Breast epithelium (tissue), 4 donors: ENCODE measurements at places on chromosomes 11 and 22. TPM values are rescaled to one million over a fixed set of nuclear protein-coding genes. Genes with fewer than 3 reads are reported as not detected.

The ARHGEF17 gene
- 38.2 TPM for total RNA-seq

The PGA5 gene
- total RNA-seq: 2.1 TPM

The CCDC157 gene
- 6.6 TPM for total RNA-seq

The LRRC74B gene
- not detected for total RNA-seq

- H3K4me3 ChIP-seq: no peak overlapping the region
- no peaks in the 10 kb centered on the region for H3K4me1 ChIP-seq
- H3K36me3 ChIP-seq: no peaks in the 10 kb centered on the region
- DNase-seq: no peak
- H3K27me3 ChIP-seq: peaks cover 34% of the 10 kb centered on the region
Measured at GRCh38 chr22:36546932-36547331, 18.0 kb upstream of the EIF3D start.

DNA sequence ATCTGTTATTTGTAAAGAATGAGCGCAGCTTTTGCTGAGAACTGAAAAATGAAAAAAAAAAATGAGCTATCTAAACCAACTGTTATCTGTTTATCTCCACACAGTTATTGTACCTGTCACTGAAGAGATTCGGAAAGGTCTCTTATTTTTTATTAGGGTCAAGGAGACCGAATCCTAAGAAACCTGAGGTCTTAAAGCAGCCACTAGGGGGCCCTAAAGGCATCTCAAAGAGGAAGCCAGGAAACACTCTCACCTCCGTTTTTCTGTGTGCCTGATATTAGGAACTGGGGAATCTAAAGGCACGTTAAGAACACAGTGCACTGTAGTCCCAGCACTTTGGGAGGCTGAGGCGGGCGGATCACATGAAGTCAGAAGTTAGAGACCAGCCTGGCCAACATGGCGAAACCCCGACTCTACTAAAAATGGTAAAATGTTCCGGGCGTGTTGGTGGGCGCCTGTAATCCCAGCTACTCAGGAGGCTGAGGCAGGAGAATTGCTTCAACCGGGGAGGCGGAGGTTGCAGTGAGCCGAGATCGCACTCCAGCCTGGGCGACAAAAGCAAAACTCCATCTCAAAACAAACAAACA, 3.5 kb upstream of the LARGE1 start:
- no peak overlapping the region for H3K4me3 ChIP-seq
- no peaks in the 10 kb centered on the region for H3K27me3 ChIP-seq
- peaks cover 11% of the 10 kb centered on the region for H3K4me1 ChIP-seq
- H3K36me3 ChIP-seq: no peaks in the 10 kb centered on the region
- DNase-seq: no peak

GRCh38 chr11:92154110-92154509, 70.5 kb upstream of the FAT3 start:
- no peaks in the 10 kb centered on the region for H3K4me1 ChIP-seq
- no peaks in the 10 kb centered on the region for H3K36me3 ChIP-seq
- no peak overlapping the region for H3K27ac ChIP-seq
- no peak for DNase-seq
- H3K27me3 ChIP-seq: no peaks in the 10 kb centered on the region

DNA sequence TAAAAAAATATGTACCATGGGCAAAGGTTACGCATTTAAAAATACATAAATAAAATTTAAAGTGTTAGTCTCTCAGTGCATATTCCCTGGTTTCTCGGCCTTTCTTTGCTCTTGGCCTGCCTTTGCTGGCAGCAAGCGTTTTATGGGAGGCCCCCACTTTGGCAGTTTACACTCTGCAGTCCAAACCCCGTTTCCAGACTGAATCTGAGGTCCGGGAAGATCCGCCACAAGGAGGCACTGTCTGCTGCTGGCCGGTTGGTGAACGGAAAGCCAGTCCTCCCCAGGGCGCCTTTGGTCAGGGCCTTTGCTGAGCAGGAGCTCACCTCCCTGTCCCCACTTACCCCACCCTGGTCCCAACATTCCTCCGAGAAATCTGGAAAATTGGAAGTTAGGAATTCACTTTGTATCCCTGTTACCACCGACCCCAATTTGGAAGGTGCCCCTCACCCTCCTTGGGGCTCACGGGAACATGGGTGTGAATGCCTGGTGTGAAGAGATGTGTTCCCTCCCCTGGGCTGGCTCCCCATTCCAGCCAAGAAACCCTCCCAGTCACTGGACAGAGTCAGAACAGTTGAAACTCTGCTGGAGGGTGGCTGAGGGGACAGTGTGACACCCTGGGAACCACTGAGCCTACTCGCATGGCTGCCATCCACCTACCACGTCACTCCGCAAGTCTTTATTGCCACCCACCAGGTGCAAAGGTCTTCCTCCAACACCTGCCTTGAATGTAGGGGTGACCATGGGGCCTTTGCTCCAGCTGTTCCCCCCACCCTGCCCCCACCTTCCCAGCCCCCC, 9.4 kb upstream of the SF1 start:
- H3K36me3 ChIP-seq: no peaks in the 10 kb centered on the region
- no peaks in the 10 kb centered on the region for H3K27me3 ChIP-seq
- no peaks in the 10 kb centered on the region for H3K4me1 ChIP-seq
- peak; percentile 58 for DNase-seq

DNA sequence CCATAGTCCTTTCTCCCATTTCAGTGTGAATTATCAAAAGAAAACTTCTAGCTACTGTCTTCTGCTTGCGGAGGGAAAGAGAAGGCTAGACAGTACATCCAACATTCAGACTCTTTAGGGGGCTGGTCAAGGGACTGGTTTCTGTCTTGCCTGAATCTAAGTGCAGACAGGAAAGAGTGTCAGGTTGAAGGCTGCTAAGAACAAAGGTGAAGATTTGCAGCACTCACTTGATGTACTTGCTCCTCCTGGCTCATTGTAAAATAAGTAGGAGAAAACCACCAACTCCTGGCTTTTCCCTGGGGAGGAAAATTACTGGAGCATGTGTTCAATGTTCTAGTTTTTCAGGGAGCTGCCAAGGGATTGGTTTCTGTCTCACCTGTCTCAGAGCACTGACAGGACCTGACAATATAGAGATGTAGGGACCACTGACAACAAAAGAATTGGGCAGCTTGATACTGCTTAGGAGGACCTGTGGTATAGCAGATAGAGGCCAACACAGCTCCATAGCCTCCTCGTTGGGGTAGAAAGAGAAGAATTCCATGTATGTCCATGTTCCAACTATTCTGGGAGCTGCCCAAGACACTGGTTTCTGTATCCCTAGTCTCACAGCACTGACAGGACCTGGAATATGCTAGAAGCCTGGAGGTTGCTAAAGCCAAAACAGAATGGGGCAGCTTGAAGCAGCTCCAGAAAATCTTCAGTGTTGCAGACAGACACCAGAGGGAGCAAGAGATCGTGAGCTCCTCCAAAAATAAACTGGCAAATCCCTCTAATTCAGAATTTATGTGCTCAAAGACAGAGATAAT, 39.7 kb upstream of the MMP12 start:
- H3K36me3 ChIP-seq: no peaks in the 10 kb centered on the region
- peak overlapping the region; percentile 14 for H3K27ac ChIP-seq
- H3K4me1 ChIP-seq: no peaks in the 10 kb centered on the region
- H3K27me3 ChIP-seq: no peaks in the 10 kb centered on the region
- H3K4me3 ChIP-seq: no peak overlapping the region

- no peaks in the 10 kb centered on the region for H3K36me3 ChIP-seq
- no peak overlapping the region for H3K27ac ChIP-seq
- no peaks in the 10 kb centered on the region for H3K27me3 ChIP-seq
- H3K4me1 ChIP-seq: no peaks in the 10 kb centered on the region
- DNase-seq: no peak
Measured at GRCh38 chr11:58503361-58503856, 4.5 kb downstream of the OR5B21 start.

GRCh38 chr11:26830757-26831156, 108.9 kb upstream of the SLC5A12 start:
- H3K36me3 ChIP-seq: no peaks in the 10 kb centered on the region
- H3K27ac ChIP-seq: no peak overlapping the region
- H3K4me1 ChIP-seq: no peaks in the 10 kb centered on the region
- H3K4me3 ChIP-seq: no peak overlapping the region

DNA sequence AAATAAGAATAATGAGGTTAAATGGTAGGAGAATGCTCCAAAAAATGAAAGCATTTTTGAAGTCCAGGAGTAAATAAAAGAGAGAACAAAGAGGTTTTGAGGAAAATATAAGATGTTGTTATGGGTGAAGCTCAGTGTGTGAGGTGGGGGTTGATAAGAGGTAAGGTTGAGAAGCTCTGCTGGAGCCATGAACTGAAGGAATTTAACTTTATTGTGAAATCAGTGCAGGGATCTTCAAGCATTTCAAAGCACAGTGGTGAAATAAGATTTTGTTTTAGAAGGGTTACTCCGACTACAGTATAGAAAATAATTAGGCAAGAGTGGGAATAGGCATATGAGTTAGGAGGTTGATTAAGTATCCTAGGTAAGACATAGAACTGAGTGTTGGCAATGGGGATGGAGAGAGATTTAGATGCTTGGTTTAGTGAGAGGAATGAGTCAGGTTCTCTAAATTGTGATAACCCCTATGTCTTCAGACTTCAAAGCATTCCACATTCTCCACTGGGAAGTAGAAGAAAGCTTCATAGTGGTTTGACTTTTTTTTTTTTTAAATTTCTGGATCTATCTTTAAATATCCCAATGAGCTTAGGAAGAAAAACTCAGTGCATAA, 403.2 kb downstream of the AASDHPPT start:
- no peaks in the 10 kb centered on the region for H3K27me3 ChIP-seq
- no peak overlapping the region for H3K4me3 ChIP-seq
- H3K36me3 ChIP-seq: no peaks in the 10 kb centered on the region

DNA sequence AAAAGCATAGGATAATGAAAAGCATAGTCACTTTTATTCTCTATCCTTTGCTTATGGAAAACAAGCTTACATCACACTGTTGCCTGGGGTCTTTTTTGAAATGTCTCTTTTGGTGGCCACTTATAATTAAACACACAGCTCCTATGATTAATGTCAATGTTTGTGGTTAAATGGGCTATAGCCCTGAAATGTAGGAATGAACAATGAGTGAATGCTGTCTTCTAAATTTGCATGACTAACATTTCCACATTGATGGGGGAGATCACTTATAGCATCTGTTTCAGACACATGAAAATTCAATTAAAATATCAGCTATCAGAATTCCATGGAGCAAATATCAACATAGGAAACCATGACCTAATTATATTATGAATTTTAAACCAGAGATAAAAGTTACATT, 171.4 kb upstream of the FAT3 start:
- no peak overlapping the region for H3K27ac ChIP-seq
- no peaks in the 10 kb centered on the region for H3K27me3 ChIP-seq
- no peaks in the 10 kb centered on the region for H3K4me1 ChIP-seq

GRCh38 chr22:35051013-35051535, 14.9 kb upstream of the ISX start:
- no peaks in the 10 kb centered on the region for H3K4me1 ChIP-seq
- no peak overlapping the region for H3K4me3 ChIP-seq
- H3K36me3 ChIP-seq: no peaks in the 10 kb centered on the region
- no peak overlapping the region for H3K27ac ChIP-seq
- H3K27me3 ChIP-seq: peaks cover 39% of the 10 kb centered on the region

DNA sequence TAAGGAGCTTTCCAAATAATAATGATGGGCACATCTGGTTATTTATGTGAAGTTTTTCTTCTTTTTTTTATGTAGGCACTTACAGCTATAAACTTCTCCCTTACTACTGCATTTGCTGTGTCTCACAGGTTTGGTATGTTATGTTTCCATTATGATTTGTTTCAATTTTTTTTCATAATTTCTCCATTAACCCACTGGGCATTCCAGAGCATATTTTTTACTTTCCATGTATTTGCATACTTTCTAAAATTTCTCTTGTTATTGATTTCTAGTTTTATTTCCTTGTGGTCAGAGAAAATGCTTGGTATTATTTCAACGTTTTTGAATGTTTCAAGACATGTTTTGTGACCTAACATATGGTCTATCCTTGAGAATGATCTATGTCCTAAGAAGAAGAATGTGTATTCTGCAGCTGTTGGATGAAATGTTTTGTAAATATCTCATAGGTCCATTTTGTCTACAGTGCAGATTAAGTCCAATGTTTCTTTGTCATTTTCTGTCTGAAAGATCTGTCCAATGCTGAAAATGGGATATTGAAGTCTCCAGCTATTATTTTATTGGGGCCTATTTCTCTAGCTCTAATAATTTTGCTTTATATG, 362.1 kb downstream of the DDX10 start:
- H3K4me1 ChIP-seq: no peaks in the 10 kb centered on the region

- H3K36me3 ChIP-seq: no peaks in the 10 kb centered on the region
- no peak overlapping the region for H3K27ac ChIP-seq
- peak overlapping the region; percentile 69 for H3K4me3 ChIP-seq
- H3K27me3 ChIP-seq: peaks cover 38% of the 10 kb centered on the region
- peaks cover 3% of the 10 kb centered on the region for H3K4me1 ChIP-seq
Measured at GRCh38 chr11:6258571-6259081, 1.0 kb upstream of the CCKBR start.
